Heart left ventricle (tissue), 16 donors: ENCODE measurements at places on chromosomes 16 and 17. TPM values are rescaled to one million over a fixed set of nuclear protein-coding genes. Genes with fewer than 3 reads are reported as not detected.
A peak's percentile ranks its signal among the peaks of the same experiment; 100 is the strongest.

GRCh38 chr17:34151102-34151501 lies 104.0 kb upstream of the CCL2 start:
- DNase-seq, result no peak

DNA sequence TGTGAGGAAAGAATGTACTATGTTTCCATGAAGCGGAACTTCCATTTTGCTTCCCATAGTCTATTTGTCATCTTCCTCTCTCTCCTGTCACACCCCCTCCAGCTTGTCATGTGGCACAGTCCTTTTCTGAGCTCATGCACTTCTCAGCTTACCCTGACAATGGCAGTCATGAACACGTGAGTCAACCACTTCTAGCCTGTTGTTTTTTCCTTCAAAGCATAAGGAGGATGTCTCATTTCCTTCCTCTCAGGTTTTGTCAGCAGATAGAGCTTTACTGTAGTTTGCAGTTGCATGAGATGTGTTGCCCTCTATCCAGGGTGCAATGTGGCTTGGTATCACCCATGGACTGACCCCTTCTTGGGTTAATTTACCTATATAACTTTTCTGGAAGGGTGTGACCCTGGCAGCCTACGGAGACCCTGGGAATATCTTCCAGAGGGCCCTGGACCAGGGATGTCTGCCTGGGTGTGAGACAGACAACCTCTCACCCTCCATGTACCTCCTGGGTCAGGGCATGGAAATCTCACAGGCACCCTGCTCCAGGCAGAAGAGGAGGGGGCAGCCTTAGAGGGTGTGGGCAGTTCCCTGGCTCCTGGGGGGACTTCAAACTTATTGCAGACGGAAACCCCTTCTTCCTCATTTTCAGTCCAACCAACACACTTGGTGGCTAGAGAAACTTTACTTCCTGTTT lies 4.0 kb upstream of the ZNF267 start:
- peak; percentile 49 for DNase-seq

GRCh38 chr17:63516910-63517824 lies 6.0 kb upstream of the KCNH6 start:
- DNase-seq, result no peak

DNA sequence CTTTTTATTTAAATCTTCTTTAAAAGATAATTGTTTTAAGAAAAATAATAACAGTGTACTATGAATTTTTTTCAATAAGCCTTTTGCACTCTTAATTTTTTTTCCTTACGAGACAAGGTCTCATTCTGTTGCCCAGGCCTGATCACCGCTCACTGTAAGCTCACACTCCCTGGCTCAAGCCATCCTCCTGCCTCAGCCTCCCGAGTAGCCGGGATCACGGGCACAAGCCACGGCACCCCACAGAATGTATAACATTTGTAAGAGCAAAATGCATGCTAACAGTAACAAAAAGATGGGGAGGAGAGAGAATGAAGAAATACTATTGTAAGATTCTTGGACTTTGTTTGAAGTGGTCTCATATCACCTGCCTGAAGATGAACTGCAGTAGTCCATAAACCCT lies 126.9 kb upstream of the CHMP6 start:
- peak; percentile 20 for DNase-seq

GRCh38 chr17:78468366-78468765 lies 89.9 kb downstream of the PGS1 start:
- DNase-seq, result no peak

The ASB16 gene
- 9.0 TPM for total RNA-seq

The PERCC1 gene
- total RNA-seq, result not detected

DNA sequence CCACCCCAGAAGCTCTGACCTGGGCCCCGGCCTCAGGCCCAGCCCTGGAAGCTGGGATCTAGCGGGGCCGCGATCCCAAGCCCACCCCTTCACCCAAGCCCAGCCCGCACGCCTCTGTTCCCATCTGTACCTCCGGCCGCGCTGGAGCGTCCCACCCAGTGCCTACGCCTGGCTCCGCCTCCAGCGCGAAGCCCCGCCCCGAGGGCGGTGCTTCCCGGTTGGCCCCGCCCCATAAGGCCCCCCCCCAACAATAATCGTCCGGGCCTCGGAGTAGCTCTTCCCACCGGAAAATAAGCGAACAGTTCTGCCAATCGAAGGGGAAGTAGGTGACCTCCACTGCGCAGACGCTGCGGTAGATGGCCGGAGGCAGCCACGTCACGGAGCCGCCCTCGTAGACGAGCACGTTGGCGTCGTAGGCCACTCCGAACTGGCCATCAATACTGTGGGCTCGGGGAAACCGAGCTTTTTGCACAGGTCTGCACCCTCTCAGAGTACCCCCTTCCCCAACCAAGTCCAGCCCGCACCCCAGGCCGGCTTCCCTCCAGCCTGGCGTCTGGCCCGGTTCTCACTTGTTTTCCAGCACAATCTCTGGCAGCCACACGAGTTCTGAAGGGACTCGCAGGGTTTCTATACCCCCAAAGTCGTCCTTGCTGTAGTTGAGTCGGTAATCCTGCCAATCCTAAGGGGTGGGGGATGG lies 1.1 kb downstream of the CHRNE start:
- peak; percentile 63 for DNase-seq

- DNase-seq, result no peak
Measured at GRCh38 chr17:80424261-80424660, 9.3 kb downstream of the ENDOV start.

GRCh38 chr17:59733697-59734096 lies 26.2 kb downstream of the VMP1 start:
- DNase-seq, result no peak

DNA sequence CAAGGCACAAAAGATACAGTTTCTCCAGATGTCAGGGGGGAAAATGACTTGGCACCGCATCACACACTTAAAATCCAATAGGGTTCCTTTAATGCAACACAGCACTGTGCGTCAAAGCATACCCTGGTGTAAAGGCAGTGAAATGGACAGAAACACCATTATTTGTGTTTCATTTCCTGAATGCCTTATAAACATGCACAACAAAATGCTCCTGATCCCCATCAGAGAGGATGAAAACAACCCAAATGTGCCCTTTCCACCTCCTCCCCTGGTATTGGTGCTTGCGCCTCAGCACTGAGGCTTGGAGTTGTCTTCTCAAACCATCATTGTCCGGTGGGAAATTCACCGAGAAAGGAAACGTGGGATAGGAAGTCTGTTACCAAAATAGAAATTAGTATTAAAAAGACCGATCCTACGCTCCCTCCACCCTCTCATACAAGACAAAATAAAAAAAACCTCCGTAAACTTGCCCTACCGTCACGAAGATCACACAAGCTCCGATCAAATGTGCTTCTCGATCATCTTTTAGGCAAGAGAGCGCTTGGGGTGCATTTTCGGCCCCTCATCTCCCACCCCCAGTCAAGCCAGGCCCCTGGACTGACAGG lies 722 bp downstream of the CDC27 start:
- DNase-seq, result no peak

GRCh38 chr16:1794221-1794871 lies 841 bp upstream of the IGFALS start:
- DNase-seq, result no peak

DNA sequence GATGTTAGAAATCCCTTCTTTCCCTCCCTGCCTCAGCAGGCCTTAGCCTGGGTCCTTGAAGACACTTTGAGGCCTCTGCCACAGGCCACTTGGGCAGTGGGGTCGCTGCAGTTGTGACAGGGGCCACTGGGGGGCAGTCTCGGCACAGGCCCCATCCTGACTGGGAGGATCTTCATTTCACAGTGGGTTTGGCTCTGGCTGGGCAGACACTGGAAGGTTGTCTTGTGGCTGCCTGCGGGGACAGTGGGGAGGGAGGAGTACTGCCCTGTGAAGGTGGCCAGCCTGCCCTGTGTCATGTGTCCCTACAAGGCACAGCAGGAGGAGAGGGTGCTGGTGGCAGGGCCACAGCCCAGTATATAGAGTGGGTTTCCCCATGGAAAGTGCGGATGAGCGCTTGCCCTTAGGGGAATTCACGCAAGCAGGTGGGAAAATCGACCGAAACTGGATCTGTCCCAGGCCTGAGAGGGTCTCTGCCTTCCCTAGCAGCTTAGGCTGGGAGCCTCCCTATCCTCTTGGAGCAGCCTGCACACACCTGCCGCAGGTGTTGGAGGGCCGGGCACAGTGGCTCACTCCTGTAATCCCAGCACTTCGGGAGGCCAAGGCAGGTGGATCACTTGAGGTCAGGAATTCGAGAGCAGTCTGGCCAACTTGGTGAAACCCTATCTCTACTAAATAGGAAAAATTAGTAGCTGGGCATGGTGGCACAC lies 28.8 kb downstream of the GINS2 start:
- DNase-seq, result peak; percentile 73

- DNase-seq, result no peak
Measured at GRCh38 chr17:7992516-7992915, 9.9 kb upstream of the GUCY2D start.
